ENCODE measurements at places on chromosomes 4 and X. TPM values are rescaled to one million over a fixed set of nuclear protein-coding genes. Genes with fewer than 3 reads are reported as not detected.

SHROOM4 gene
- total RNA-seq, result not detected

TMPRSS11F gene
- not detected for total RNA-seq

F8 gene
- total RNA-seq, result 4.1 TPM

MXRA5 gene
- total RNA-seq, result 17.2 TPM

DNA sequence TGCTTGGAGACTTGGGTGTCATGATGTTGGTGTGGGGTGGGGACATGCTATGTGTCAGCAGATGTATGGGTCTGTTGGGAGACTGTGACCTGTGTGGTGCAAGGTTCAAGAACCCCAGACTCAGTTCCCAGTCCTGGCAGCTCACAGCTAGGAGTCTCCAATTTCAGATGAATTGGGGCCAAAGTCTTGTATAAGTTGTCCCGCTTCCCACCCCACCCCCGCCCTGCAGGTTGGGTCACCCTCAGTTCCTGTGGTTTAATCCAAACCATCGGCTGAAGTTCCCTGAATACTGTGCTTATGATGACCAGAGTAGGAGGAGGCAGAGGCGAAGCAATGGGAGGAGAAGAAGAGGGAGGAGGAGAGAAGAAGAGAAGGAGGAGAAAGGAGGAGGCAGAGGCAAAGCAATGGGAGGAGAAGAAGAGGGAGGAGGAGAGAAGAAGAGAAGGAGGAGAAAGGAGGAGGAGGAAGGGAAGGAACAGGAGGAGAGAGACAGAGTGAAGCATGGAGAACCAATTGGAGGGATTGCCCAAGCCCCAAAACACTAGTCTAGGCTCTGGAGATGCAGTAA, 112.6 kb downstream of the EFNB1 start:
- DNase-seq, result no peak

DNA sequence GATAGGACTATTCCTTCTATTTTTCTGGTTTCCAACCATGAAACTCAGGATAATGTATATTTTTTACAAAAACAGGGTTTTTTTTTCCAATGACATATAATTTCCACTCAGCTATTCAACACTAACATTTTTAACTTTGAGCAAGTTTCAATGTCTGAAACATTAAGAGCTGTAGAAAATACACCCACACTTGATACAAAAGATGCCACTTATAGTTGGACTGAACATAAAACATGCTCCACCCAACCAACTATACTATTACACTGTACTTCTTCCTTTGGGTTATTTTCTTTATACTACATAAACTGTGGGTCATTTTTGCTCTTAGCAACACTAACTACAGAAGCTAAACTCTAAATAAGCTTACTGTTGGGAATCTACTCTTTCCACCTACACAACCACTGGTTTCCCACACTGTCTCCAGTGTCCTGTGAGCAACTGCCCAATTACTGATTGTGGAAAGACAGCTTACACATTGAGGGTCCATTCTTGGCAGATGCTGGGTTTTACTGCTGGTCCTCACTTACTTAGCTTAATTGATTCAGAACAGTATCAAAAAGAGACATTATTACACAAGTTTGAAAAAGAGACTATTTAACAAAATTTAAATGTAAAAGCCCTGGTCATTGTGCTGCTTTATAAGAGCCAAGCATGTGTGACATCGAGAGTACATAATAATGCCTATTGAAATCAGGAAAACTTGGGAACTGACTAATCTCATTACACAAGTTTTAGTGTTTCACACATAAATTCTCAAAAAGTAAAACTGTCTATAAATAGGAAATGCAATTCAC, 6.3 kb downstream of the AMMECR1 start:
- no peak for DNase-seq

ARX gene
- 0.10 TPM for total RNA-seq

DNA sequence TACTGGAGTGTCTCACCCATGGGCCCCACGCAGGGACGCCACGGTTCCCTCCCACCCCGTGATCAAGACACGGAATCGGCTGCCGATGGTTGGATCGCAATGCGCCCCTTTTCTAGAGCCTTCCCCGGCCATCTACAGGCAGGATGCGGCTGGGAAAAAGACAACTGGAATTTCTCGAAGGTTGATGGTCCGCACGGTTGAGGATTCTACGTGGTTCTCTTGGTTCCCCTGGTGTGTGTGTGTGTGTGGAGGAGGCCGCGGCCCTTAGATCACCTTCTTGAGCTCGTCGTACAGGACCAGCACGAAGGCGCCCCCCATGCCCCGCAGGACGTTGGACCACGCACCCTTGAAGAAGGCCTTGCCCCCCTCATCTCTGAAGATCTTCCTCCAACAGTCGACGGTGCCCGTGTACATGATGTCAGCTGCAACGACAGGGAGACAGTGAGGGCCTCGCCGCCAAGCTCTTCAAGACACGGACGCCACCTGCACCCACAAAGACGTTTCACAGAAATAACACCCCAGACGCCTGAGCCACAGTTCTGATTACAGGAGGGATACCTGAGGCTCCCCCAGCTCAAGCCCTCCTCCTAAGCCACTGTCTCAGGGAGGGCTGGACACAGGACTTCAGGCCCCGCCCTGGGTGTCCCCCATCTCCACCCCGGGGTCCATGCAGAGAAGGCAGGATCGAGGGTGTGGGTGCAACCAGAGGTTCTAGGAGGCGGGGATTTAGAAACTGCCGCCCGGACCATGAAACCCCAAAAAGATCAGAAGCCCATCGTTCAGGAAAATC, 5.4 kb downstream of the SLC25A6 start:
- no peak for DNase-seq
